BJ (cell line): ENCODE measurements at places on chromosomes 2 and 18.

- DNase-seq, result peak; percentile 13
Observed at GRCh38 chr2:96423828-96424227, 81.3 kb downstream of the NEURL3 start.

GRCh38 chr2:48691935-48692691, 63.4 kb downstream of the LHCGR start:
- DNase-seq, result no peak

DNA sequence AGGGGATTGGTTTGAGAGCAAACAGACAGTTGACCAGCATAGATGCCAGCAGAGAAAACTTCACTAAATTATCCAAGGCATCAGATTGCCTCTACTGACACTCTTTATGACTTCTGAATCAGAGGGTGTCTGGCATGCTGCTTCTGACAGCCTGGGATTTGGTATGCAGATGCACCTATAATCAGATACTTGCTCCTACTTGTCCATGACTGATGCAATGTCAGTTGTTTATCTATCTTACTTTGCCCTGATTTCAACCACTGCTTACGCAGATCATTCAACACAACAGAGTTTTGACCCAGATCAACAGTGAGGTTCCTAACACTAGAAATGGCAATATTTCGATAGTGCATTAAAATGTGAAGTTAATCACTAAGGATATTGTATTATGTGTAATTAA, 22.6 kb upstream of the CALCRL start:
- DNase-seq, result no peak

DNA sequence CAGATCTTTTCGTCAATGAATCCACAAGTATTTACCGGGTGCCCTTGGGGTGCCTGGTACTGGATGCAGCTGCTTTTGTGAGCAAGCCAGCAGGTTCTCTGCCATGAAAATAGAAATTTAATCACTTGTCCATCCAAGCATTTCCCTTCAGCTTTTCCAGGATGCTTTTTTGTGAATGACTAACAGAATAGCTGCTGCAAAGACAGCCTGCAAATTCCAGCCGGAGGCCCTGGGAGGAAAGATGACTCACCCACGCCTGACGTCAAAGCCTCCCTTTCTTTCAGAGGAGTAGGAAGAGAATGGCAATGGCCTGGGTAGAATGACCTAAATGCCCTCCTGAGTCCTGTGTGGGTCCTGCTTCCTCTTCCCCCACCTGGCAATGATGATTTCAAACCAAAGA, 111.9 kb downstream of the AP1S3 start:
- peak; percentile 89 for DNase-seq

DNA sequence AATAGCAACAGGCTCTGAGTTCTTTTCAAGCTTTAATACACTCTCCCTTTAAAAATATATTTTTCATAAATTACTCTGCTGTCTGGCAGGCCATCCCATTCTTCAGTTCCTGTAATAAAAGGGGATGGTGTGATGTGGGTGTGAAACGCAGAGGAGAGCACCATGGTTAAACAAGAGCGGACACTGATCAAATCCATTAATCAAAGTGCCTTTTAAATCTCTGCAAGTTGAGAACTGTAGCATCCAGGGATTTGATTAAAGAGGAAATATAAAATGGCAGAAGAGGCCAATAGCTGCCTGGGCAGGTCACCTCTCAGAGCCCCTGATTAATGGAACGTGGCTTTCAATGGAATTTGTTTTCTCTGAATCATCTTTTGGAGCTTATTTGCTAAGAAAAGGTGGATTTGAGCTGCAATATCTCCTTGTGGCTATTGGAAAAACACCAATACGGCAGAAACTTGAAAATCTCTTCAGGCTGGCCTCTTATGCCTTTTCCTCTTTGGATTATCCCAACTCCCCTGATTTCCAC, 96.9 kb downstream of the ACTR3 start:
- DNase-seq, result no peak

DNA sequence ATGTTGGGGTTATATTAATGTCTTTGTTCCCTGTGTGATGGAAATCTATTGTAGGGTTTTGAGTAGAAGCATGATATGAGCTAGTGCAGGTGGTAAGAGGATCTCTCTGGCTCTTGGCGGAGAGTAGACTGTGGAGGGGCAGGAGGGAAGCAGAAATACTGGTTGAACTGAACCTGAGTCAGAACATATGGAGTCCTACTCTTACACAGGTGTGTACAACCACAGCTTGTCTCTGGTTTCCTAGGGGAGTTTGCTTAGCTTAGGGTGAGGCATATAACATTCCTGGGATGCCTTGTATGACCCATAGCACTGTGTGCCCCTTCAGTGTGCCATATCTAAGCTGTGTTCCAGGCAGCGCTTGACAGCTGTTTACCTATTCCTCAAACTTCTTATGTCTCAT, 97.3 kb upstream of the GCFC2 start:
- DNase-seq, result no peak

GRCh38 chr2:28994679-28995078, 13.6 kb downstream of the TOGARAM2 start:
- DNase-seq, result no peak

DNA sequence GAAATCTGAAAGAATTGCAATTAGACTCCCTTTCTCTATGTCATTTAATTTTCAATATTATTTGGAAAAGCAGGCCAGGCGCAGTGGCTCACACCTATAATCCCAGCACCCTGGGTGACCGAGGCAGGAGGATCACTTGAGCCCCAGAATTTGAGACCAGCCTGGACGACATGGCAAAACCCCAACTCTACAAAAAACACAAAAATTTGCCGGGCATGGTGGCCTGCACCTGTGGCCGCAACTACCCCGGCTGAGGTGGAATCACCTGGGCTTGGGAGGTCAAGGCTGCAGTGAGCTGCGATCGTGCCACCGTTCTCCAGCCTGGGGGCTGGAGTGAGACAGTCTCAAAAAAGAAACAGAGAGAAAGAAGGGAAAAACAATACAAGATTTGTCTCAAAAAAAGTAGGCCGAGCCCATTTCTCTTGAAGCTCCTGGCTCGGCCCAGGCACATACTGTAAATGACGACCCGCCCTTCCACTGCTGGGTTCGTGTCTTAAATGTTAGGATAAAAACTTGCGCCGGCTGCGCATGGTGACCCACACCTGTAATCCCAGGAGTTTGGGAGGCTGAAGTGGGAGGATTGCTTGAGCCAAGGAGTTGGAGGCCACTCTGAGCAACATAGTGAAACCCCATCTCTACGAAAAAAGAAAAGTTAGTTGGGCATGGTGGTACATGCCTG, 31.1 kb upstream of the GPC1 start:
- no peak for DNase-seq

- no peak for DNase-seq
Observed at GRCh38 chr18:43735570-43735969, 458.3 kb upstream of the SYT4 start.

DNA sequence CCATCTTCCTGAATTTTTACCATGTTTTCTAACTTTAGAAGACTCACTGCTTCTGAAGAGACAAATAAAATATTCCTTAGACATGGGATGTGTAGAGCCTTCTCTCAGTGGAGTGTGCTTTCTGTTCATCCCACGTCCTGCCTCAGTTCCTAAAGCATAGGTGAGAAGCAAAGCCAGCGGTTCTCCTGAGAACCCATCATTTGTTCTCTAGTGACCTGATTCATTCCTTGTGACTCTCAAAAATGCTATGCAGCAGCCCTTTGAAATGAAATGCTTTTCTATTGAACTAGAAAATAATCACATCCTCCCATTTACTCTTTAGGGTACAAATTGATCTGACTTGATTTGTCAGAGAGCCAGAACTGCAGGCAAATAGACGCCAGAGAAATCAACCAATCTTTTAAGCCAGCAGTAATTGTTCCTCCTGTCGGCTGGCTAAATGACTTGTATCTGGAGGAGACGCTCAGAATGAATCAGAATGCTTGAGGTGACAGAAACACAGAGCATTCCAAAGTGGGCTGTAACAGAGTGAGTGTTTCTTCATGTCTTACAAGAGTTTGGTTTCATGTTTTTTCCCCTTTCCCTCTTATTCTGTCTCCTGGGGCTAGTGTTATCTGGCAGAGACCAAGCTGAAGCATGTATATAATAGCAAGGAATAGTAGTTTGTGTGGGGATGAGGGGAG, 81.3 kb upstream of the TMEM178A start:
- DNase-seq, result peak; percentile 41

DNA sequence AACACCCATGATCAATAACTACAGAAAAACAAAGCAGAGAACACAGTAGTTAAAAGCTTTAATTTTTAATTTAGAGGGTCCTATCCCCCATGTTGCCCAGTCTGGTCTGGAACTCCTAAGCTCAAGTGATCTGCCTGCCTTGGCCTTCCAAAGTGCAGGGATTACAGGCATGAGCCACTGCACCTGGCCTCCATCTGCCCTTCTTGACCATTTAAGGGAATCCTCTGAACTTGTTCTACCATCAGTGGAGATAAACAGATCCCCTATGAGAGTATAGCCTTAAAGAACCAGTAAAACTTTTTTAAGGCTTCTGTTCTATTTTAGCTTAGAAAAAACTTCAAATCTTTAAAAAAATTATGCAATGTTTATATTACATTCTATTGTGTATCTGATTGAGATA, 13.5 kb upstream of the ATP5MC3 start:
- DNase-seq, result no peak

DNA sequence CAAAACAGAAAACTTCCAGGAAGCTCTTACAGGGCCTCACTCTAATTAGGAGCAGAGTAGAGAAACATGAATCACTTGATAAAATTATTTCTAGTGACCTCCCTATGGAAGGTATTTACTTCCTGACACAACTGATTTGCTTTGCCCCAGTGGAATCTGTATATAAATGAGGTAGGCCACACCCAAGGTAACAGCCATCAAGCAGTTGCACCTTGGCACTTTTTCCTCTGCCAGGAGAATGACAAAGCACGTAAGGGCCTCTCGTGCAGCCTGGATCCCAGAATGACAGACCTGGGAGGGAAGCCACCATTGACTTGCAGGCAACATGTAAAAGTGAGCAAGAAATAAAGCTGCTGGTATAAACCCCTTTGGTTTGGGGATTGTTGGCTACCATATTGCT, 620.0 kb upstream of the SLC39A10 start:
- no peak for DNase-seq

GRCh38 chr2:1665761-1666505, 78.4 kb downstream of the PXDN start:
- no peak for DNase-seq

GRCh38 chr2:203763241-203763937, 57.0 kb downstream of the CD28 start:
- no peak for DNase-seq

GRCh38 chr2:97967931-97968627, 27.7 kb downstream of the TMEM131 start:
- no peak for DNase-seq

DNA sequence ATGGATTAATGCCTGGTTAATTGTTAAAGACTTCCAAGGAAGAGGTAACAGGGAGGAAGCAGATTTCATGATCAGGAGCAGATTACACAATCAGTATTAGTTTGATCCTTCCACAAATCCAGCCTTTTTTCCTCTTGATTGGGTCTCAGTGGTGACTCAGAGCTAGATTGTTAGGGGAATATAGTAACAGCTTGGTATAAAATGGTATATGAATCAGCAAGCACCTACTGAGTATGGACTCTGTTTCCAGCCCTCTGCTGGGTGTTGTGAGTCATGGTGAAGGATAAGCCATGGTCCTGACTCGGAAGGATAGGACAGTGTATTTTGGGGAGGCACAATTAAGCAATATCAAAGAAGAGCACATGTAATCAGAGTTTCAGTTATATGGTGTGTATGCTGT, 272.4 kb upstream of the DPP10 start:
- DNase-seq, result no peak

DNA sequence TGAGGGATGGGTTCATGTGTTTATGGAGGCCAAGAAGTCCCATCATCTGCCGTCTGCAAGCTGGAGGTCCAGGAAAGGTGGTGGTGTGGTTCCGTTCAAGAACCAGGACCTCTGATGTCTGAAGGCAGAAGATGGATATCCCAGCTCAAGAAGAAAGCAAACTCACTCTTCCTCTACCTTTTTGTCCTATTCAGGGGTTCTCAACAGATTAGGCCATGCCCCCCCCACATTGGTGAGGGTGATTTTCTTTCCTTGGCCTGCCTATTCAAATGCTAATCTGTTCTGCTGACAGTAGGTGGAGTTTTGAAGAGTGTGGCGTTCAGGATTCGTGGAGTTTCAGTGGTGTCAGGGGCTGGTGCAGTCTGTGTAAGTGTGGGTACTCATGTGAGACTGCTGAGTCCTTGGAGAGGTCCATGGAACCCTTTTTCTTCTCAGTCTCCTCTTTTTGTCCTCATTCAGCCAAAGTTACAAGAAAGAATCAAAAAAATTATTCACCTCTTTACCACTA, 5.9 kb downstream of the MSL3B start:
- DNase-seq, result no peak

GRCh38 chr2:160920791-160921303, 239.4 kb upstream of the TANK start:
- DNase-seq, result peak; percentile 98

- DNase-seq, result no peak
Observed at GRCh38 chr2:8022908-8023640, 658.8 kb upstream of the ID2 start.

- no peak for DNase-seq
Observed at GRCh38 chr2:185335879-185336278, 402.7 kb upstream of the FSIP2 start.

GRCh38 chr2:25085761-25086560, 44.1 kb downstream of the EFR3B start:
- DNase-seq, result no peak

DNA sequence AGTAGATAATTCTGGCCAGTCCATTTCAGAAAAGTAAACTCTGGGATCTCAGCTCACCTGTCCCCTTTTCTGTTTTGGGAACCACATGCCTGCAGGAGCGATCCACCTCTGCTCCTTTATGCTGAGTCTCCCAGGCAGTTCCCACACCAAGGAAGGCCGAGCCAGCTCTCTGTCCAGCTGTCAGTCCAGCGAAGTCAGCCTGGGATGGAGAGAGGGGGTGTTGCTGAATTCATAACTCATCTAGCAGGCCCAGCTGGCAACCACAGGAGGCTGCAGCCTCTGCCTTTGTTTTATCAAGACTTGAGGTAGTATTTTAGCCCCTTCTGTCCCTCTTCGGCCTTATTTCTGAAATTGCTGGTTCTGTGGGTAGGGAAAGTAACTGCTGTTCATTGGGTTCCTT, 209.9 kb downstream of the ARL4C start:
- DNase-seq, result no peak

DNA sequence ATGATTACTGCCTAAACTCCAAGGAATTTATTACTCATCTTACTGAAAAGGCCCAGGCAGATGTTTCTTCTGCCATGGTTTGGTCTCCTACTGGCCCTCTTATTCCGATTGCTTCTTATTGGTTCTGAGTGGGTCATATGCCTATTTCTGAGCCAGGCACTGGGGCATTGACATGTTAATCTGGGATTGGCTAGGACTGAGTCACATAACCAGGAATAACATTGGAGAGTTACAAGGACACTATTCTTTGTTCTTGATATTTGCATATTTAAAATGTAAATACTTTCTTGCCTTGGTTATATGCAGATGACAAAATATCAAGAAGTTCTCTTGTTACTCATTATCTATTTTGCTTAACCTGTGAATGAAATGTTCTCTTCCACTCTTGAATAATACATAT, 534.4 kb upstream of the SLC39A10 start:
- no peak for DNase-seq

GRCh38 chr2:73494031-73494430, 108.4 kb downstream of the ALMS1 start:
- DNase-seq, result no peak
